Natural killer cell (primary cell): ENCODE measurements at places on chromosomes 3 and 15.

DNA sequence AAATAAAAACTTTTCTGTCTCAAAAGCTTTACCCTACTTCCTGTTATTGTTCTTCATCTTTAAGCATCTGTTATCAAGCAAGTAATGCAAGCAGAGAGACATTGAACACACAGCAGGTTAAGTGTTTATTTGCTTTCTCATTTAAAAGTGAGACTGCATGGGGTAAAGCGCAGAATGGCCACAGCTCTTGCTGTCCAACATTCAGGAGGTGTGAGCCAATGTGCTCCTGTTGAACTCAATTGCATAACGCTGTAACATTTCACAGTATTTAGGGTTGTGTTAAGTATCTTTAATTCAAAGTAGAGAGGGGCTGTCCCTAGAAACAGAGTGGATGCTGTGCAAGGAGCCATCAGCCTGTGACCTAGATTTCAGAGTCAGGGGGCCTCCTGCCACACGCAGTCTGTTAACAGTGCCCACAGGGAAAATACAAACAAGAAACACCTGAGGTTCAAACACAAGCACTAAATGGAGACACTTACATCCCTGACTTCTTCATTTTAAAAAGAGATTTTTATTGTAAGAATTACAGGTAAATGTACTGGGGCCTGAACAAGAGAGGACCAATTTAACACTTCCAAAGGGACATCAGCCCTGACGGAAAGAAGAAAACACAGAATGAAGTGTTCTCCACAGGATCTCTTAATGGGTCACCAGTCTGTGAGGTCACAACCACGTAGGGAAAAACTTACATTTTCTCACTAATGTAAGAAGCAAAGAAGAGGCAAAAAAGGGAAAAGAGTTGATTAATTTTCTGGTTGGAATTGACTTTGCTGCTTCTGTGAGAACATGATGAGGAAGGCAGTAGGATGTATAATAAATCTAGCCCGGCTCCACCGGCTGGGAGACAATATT, 815.1 kb downstream of the VGLL3 start:
- no peak for DNase-seq

DNA sequence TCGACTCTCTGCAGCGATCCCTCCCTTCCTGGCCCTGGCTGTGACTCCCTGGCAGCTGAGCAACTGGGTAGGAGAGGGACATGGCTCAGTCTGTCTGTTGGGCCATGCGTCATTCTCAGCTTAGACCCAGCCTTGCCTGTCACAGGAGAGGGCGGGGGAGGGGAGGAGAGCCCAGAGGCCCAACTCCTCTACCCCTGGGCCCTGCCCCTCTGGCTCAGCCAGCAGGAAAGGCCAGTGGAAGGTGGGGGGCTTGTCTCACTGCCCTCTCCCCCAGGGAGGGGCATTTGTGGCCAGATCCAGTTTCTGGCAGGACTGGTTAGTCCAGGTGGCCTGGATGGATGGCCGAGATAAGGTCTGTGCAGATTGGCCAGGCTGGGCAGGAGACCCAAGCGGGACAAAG, 31.6 kb downstream of the DNAJB8 start:
- DNase-seq = no peak

- DNase-seq = no peak
These were observed 614 bp downstream of the CHCHD6 start for GRCh38 chr3:126704494-126705214.

GRCh38 chr15:59352683-59353082, 20.0 kb downstream of the MYO1E start:
- DNase-seq = no peak

DNA sequence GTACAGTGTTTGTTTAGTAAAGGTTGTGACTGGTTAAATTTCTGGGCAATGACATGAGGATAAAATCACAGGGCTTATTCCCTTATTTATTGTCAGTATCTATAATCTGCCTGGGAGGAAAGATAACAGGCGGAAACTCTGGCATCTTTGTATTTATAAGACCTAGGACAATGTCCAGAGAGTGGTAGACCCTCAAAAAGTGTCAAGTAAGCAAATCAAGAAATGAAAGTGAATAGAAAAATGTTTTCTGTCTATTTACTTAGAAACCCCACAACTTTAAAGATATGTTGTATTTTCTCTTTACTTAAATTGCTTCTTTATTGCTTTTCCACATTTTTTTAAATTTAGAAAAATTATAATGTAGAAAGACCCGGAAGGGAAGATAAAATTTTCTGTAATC, 544.6 kb downstream of the EDEM1 start:
- no peak for DNase-seq
